ENCODE measurements at places on chromosomes 5 and 9. TPM values are rescaled to one million over a fixed set of nuclear protein-coding genes. Genes with fewer than 3 reads are reported as not detected.

Gene LIX1
- not detected for total RNA-seq

Gene PCDHB4
- total RNA-seq: 2.5 TPM

Gene LCN9
- total RNA-seq: not detected

Gene IFNA21
- total RNA-seq: not detected

Gene SPACA9
- total RNA-seq: 3.9 TPM

Gene SPAAR
- total RNA-seq: 25.3 TPM

Gene PTTG1
- total RNA-seq: 1.3 TPM

Gene FOXD4
- total RNA-seq: 0.32 TPM

Gene TAF11L5
- total RNA-seq: not detected

Gene HTR1A
- total RNA-seq: not detected

Gene NIM1K
- 0.58 TPM for total RNA-seq

Gene MAST4
- 45.2 TPM for total RNA-seq
